CD4-positive, alpha-beta T cell treated with Interleukin-6 for 4 hours (primary cell): ENCODE measurements at places on chromosomes 2 and 18.

GRCh38 chr2:69914950-69915945, at the start of gene MXD1:
Gene MXD1 (plus strand): TSS chr2:69915109. CDS start chr2:69915331, 222 bp downstream.
- peak; percentile 15 for DNase-seq

- DNase-seq = no peak
These were observed 156.0 kb downstream of the TFCP2L1 start for GRCh38 chr2:121128741-121129659.

DNA sequence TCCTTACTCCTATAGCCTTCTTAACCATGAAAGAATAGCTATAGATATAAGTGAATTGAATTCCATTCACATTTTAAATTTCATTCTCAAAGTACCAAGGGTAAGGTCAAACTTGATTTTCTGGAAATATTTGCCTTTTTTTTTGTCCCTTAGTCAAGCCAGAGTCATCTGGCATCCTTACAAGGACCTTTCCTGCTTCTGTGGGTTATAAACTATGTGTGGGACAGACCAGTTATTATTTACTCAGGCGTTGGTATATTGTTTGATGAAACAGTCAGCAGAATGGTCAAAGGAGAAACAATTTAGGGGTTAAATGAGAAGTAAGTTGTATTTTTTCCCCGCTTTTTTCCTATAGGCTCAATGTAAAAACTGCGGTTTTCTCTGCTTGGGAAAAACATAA, 1103.2 kb upstream of the ZEB2 start:
- DNase-seq = no peak

DNA sequence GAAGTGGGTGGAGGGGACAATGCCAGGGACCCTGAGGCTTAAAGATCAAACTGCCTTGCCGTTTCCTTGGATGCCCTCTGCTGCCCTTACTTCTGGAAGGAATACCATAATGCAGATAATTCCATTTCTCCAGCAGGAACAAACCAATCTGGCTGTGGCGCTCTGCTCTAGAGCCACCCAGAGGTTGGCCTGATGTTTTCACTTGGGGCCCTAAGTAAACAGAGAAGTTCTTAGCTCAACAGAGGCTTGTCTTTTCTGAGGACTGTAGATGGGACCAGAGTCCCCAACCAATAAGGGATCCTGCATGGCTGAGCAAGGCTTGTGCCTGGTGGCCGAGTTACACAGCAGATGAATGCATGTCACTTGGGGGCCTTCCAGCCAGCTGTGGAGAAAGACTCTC, 230.2 kb downstream of the ZBTB7C start:
- DNase-seq = no peak

- DNase-seq = no peak
These were observed 5.6 kb upstream of the HS6ST1 start for GRCh38 chr2:128324008-128324896.

DNA sequence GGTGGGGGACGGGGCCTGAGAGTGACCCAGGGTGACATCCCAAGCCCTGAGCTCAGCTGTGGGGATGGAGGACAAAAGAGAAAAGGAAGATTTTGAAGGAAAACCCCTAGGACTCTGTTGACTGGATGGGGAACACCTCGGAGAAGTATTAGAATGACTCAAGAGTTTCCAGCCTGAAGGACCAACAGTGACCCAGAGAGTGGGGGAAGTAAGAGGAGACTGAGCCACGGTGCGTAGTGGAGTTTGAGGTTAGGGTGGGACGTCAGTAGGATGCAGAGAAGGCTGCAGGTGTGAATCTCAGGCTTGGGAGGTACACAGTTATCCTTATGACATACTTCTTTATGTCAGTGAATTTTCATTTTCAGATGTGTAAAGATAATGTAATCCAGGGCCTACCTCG, 119.5 kb downstream of the NCK2 start:
- DNase-seq = no peak

GRCh38 chr2:7703543-7704144, 786.4 kb downstream of the RNF144A start:
- no peak for DNase-seq
